Muscle of back (tissue), 13 donors: ENCODE measurements at places on chromosomes 2 and 18.

DNA sequence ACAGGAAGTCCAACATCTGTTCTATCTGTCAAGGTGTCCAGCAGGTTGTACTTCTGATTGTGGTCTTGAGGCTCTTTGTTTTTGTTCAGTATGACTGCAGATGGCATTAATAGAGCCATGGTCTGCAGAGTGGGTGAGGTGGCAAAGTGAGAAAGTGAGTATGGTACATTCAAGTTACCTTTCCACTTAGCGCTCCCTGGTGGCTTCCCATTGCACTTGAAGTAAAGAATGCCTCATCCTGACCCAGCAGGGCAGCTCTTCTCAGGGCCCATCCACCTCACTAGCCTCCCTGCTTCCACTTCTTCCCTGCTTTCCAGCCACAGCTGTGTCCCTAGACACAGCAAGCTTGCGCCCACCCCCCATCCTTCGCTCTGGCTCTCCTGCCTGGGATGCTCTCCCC, 148.0 kb upstream of the ALPP start:
- no peak for DNase-seq

GRCh38 chr2:144941743-144942488, 422.0 kb upstream of the ZEB2 start:
- no peak for DNase-seq

- DNase-seq: no peak
These were observed 155.6 kb upstream of the LYPD1 start for GRCh38 chr2:132825601-132826000.

DNA sequence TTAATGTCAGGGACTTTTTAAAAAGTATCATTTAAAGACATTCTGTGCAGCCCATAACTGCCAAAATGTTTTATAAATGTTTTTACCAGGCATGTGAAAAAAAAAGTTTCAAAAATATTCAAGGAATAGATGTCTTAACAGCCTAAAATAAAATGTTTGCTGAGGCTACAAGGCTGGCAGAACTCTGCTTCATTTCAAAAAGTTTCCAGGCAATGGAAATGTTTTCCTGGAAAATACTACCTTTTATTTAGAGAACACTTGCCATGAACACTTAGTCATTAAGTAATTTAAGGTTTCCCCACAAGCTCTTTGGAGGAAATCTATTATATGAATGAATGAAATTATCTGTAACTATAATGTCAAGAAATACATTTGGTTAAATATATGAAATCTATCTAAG, 68.8 kb downstream of the THADA start:
- DNase-seq: peak; percentile 41

DNA sequence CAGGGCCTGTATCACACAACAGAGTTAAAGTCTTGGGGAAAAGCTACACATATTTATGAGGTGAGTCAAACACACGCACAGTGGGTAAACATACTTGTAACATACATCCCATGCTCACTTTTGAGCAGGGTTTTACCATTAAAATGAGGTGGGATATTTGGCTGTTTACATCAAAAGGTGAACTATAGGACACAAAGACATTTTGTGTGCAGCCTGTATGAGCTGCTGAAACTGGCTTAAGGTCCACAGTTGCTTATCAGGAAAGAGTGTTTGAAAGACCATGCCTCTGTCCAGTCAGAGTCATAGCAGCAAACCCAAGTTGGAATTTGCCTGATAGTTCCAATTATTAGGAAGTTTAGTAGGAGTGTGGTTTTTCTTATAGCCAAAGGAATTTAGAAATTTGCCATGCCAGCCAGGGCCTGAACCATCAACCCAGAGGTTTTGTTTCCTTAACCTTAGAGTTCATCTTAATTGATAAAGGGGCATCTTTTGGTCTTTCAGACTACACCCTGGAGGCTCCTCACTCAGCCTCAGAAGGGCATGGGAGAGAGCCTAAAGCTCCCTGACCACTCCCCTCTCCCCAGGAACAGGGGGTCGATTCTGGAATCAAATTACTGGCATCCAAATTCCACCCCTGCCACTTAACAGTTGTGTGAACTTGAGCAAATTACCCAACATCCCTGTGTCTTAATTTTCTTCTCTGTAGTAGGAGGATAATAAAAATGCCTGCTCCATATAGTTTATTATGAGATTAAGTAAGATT, 29.9 kb upstream of the L3MBTL4 start:
- DNase-seq: no peak

- no peak for DNase-seq
These were observed 16.5 kb upstream of the CERS6 start for GRCh38 chr2:168439536-168439935.

DNA sequence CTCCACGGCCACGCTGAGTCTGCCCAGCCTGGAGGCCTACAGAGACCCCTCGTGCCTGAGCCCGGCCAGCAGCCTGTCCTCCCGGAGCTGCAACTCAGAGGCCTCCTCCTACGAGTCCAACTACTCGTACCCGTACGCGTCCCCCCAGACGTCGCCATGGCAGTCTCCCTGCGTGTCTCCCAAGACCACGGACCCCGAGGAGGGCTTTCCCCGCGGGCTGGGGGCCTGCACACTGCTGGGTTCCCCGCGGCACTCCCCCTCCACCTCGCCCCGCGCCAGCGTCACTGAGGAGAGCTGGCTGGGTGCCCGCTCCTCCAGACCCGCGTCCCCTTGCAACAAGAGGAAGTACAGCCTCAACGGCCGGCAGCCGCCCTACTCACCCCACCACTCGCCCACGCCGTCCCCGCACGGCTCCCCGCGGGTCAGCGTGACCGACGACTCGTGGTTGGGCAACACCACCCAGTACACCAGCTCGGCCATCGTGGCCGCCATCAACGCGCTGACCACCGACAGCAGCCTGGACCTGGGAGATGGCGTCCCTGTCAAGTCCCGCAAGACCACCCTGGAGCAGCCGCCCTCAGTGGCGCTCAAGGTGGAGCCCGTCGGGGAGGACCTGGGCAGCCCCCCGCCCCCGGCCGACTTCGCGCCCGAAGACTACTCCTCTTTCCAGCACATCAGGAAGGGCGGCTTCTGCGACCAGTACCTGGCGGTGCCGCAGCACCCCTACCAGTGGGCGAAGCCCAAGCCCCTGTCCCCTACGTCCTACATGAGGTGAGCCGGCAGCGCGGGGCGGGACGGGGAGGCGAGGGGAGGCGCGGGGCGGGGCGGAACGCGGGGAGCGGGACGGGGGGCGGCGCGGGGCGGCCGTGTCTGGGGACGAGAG, 15.2 kb downstream of the NFATC1 start:
- no peak for DNase-seq

GRCh38 chr2:141698500-141698899, 432.3 kb downstream of the LRP1B start:
- DNase-seq: no peak

DNA sequence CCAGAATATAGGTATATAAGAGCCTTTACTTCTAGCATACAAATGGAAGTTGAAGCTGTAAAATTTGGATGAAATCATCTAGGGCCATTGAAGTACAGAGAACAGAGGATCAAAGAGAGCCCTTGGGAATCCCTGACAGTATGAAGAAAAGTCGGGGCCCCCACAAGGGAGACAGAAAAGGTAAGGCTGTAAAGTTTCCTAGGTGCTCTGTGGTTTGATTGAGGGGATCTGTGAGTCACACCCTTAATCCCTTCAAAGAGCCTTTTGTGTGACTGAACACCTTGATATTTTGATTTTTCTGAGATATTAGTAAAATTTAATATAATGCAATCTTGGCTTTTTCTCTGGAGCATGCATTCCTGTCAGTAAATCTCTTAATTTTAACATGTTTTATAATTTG, 961.7 kb upstream of the TMEFF2 start:
- DNase-seq: no peak

DNA sequence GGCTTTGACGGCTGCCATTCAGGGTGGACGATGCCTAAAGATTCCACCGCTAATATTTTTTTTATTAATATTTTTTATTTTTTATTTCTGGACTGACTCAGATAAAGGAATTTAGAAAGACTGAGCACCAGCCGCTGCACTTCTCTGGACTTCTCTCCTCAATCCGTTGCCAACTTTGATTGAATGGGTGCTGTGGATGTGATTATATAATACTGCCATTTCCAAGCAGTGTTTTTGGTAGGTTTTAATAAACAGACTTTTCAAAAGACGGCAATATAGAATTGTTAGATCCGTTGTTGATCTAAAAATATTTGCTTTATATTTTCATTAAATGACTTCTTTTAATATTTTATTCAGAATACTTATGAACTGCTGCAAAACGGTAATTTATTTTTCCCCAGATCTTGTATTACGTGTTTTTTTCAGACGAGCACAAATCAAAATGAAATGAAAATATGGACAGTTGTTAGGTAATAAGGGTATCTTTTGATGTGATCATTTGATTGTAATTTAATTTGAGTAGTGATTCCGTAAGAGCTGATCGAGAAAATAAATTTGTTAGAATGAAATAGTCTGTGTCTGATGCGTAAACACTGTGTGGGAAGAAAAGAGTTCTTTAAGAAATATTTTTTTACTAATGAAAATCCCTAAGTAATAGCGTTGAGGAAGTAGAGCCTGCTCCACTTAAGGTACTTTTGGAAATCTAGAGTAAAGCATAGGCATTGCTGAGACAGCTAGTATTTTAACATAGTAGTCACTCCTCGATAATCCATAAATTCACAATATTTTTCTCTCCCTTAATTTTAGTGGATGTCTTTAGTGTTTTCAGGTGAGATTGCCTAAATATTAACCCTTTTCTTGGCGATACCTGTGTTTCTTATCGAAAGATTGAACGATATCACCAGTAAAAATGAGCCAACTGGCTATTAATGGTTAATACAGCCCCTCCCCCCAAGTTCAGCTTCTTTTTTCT, 4.4 kb downstream of the POU3F3 start:
- no peak for DNase-seq

DNA sequence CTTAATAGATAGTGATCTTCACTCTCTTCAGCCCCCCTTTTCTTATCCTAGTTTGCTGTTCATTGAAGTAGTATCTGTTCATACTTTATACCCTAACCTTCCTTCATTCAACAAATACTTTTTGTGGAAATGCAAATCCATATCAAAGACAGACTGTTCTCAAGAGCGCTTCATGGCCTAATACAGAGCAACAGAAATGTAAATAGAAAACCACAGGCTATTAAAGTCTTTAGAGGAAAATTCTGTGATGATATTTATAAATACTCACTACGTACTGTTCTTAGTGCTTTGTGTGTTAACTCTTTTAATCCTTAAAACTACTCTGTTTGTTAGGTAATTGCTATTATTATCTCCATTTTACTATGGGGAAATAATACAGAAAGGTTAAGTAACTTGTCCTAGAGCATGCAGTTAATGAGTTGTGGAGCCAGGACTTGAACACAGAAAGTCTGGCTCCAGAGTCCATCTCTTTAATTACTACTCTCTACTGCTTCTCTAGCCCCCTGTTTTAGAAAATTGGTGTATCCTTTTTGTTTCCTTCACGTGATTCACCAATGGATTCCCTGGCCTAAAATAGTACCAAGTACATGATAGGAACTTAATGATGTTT, 2.9 kb downstream of the MDH1 start:
- DNase-seq: no peak

GRCh38 chr2:149527998-149528755, 59.4 kb downstream of the MMADHC start:
- DNase-seq: no peak

DNA sequence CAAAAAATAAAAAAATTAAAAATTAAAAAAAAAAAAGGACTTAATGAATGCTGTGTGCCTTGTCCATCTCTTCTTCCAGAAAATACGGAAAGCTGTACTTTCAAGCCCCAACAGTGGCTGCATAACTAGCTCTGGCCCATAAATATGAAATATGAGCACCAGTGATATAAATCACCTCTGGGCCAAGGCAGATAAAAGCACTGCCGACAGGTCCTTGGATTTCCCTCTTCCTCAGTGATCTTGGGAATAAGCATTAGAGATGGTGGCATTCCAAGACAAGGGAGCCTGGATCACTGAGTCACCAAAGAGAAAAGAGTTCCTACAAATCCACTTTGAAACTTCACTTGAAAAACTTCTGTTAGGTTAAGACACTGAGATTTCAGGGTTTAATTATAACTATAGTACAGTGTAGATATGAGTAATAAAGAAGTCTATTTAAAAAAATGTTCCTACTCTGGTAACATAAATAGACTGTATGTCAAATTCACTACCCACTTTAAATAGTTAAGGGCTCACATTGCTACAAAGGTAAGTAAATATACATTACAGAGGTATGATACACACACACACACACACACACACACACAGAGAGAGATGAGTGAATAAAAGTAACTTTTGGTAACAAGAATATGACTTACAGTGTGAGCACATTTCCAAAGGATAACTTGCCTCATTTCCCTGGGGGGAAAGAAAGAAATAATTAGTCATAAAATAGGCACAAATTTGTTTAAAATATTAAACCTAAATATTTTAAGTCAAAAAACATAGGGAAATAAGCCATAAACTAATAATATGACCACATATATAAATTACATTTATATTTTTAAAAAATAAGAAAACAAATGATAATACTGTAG, 35.6 kb downstream of the PPP3R1 start:
- no peak for DNase-seq

DNA sequence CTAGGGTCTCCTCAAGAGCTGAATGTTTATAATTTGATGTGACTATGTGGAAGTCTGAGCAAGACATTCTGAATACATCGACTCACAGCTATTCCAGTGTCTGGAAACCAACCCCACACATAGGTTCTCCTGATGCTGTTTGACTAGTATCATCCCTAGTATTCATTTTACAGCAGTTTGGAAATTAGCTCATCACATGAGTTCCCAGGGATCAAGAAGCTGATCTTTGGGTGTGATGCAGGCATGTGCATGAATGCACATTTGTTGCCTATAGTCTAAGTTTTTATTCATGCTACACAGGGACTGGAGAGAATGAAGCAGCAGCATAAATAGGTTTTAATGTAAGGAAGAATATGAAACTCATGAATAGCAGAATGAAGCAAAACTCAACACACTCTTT, 284.3 kb upstream of the SPRED2 start:
- DNase-seq: no peak

DNA sequence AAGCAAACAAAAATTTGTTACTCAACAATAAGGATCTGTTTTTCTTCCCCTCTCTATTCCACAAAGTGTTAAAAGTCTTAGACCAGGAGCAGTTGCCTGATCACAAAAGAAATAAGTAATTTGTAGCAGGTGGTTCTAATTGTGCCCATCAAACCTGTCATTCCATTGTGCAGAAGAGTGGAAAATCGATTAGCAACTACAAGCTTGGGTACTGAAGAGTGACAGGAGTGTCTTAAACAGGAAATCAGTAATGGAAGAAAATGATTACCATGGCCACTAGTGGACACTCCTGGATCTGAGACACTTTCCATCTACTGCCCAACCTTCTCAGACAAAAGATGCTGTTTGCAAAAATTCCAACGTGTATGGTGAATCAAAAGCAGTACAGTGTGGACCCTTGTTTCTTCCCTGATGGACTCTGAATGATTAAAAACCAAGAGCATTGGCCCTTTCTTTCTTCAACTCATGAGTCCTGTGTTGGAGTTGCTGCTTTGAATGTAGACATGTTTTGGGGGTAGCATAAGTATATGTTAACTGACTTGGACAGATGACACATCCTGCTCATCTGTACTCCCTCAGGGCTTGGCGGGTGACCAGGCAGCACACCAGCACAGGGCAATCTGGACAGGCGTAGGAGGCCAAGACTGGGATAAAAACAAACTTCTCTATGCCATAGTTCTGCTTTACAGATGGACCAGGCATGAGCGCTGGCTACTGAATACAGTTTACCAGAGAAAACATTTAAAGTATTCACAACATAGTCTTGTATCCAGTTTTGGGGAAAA, 51.9 kb downstream of the PLA2R1 start:
- no peak for DNase-seq

GRCh38 chr2:226829721-226830631, 5.9 kb upstream of the RHBDD1 start:
- no peak for DNase-seq

- no peak for DNase-seq
These were observed 159.7 kb upstream of the LHCGR start for GRCh38 chr2:48915227-48915626.
